ENCODE measurements at places on chromosomes 4 and X. TPM values are rescaled to one million over a fixed set of nuclear protein-coding genes. Genes with fewer than 3 reads are reported as not detected.
A peak's percentile ranks its signal among the peaks of the same experiment; 100 is the strongest.

DNA sequence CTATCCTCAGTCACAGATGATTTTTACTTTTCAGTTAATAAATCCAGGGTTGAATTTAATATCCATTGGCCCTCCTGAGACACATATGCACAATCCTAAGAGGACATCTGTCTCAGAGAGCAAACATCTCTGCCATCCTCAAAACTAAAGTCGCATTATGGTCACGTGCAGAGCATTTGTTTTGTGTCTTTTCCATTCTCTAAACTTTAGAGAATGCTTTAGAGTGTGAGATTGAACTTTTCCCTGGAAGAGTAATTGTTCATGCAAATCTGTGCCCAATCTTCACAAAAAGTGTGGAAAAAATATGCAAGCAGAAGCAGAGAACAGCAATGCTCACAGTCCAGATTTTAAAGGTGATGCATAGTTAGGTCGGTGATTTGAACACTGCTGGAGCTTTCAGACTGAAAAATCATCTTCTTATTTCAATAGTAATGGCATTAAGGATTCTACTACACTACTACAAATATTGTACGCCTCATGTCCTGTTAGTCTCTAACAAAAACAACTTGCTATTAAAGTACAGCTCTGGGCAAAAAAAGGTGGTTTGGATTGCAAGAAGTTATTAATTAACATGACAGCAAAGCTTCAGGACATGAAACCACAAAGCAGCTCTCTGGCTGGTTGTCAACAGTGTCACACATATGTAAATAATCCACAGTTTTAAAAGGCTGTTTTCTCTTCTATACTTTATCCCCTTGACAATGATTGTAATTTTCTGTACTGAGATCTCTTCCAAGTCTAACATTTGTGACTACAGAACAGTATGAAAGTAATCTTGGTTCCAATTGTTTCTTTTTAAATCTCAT, 19.9 kb downstream of the DCHS2 start:
- no peak for DNase-seq

- DNase-seq: no peak
Observed at GRCh38 chr4:136183513-136183912, 1348.8 kb downstream of the PCDH18 start.

GRCh38 chr4:5381961-5382441, 326.4 kb downstream of the EVC2 start:
- no peak for DNase-seq

DNA sequence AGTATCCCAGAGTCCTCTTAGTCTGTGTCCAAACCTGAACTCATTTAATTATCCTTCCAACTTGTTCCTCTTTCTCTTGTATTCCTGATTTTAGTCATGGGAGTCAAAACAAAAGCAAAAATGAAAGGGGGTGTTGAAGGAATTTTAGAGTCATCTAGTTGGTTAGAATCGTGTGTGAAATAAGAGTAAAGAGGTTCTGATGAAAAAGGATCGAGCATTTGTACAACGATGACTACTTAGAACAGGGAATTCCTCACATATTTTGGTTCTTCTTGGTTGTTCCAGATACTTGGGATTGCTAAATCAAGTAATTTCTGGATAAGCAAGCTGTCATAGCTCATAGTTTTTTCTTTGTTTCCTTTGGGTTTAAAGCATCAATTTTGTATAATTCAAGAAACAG, 194.4 kb downstream of the BCOR start:
- no peak for DNase-seq

DNA sequence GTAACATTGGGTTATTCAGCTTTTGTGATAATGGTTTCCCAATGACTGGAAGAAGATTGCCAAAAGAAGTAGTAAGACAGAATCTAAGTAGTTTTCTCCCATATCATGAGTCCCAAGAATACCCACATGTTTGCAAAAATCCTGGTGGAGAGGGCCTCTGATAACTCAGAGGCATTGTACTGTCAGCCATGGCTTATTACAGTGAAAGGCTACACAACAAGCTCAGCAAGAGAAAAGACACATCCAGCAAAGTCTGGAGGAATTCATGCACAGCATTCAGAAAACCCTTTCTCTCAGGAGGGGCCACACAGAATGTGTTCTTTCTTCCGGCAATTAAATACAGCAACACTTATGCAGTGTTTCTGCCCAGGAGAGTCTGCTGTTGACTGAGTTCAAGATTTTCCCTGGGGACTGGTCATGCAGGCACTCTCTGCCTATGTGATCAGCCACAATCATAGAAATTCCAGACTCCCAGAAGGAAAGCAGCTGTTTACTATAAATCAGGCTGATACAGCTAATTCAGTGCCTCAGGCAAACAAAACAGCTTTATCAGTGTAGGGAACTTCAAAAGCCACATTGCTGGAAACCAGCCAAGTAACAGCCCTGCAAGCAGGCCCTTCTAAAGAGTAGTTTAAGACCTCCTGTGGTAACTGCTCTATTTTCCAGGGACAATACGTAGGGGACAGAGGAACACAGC, 937.1 kb downstream of the CCSER1 start:
- DNase-seq: peak; percentile 5

Gene RNF113A
- 8.3 TPM for total RNA-seq

Gene ZBED1
- total RNA-seq: 28.4 TPM

DNA sequence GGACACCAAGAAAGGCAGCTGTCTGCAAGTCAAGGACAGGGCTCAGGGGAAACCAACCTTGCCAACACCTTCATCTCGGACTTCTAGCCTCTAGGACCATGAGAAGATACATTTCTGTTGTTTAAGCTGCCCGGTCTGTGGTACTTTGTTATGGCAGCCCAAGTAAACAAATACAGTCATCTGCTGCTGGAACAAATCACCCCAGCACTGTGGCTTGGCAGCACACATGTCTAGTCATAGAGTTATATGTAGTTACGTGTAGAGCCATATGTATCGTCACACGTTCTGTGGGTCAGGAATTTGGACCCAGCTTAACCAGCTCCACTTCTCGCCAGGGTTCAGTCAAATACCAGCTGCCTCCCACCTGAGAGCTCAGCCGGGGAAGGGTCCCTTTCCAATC, 2.5 kb downstream of the HTT-AS start:
- DNase-seq: no peak

Gene CFI
- total RNA-seq: 5.7 TPM

DNA sequence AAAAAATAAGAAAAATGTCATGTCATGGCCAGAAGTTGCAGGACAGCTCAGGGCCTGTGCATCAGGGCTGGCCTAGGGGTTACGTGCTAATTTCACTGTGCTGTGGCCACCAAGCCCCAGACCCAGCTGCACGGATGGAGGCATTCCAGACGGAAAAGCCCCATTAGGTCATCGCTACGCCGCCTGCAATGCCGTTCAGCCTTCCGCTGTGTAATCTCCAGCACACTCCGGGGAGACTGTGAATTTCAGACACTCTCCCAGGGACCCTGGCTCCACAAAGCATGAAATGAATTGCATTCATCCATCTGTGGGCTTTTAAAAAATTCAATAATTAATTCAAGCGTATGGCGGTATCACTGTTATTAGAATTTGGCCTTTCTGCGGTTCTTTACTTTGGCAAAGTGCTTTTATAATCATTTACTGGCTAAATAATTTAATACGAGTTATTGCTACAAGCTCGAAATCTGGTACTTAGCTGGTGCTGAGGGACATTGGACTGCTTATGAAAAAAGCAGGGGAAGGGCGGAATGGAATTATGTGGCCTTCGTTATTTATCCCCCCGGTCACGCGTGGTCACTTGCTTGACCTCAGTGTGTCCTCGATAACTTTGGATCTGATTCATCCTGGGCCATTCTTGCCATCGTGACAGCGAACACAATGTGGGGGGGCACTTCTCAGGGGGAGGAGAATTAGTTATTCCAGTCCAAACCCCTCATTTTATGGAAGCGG, 9.0 kb upstream of the NSG1 start:
- DNase-seq: no peak

Data from cerebellum (tissue), 4 donors.